ENCODE measurements at places on chromosomes 16 and 17. TPM values are rescaled to one million over a fixed set of nuclear protein-coding genes. Genes with fewer than 3 reads are reported as not detected.

- DNase-seq, result no peak
Measured at GRCh38 chr17:60352569-60352968, 39.4 kb downstream of the USP32 start.

- DNase-seq, result peak; percentile 19
Measured at GRCh38 chr17:36808180-36808661, 129.1 kb upstream of the LHX1 start.

DNA sequence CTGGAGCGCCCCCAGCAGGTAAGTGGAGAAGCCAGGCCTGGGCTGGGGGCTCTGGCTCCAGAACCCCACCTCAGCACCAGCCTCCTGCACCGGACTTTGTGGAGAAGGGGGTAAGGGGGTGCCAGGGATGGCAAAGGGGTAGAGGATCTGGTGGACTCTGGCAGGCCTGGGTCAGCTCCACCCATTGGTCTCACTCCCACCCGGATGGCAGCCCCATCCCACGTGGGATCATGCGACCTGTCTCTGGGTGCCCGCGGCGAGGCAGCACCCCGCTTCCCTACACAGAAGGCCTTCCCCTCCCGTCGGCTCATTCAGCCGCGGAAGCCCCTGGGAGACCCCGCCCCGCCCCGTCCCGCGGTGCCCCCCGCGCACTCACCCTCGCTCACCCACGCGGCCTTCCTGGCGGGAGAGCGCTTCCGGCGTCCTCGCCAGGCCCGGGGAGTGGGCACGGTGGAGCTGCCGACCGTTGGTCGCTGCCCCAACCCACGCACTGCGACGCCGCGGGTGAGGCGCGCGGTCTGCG lies 498 bp upstream of the PLEKHG4 start:
- DNase-seq, result no peak

DNA sequence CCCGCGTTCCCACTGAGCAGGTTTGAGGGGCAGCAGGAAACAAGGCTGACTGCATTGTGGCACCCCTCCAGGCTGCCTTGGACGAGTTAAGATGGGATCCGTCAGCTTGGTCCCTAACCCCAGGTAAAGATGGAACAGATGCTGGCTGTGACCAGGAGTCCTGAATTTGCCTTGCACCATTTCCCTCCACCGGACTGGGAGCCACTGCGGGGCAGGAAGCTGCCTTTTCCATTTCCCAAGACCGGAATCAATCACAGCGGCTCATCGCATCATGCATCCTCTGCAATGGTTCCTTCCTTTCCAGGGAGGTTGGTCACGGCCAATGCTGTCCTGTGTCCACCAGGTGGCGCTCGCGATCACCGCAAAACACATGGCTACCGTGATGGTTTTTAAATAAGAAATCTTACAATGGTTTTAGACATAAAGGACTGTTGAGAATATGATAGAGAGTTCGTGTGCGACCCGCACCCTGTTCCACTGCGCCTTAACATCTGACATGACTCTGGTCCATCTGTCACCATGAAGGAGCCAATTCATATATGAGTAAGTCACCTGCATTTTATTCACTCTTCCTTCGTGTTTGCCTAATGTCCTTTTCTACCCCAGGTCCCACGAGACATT lies 6.8 kb upstream of the MEAK7 start:
- DNase-seq, result peak; percentile 72

- no peak for DNase-seq
Measured at GRCh38 chr16:73840728-73841127, 455.9 kb upstream of the PSMD7 start.

DNA sequence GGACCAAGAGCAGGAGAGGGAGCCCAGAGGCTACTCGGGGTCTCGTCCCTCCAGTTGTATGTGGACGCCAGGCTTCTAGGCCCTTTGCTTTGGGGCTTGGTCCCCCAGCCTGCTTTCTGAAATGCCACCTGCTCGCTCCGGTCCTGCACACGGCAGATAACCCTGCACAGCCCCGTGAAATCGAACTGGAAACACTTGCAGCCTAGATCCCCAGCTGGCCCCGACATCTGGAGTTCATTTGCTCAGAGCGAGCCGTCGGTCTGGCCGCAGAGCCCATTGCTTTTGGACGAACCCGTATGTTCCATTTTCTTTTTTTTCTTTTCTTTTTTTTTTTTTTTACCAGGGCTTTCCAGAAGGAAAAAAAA lies 22.9 kb downstream of the C1QTNF1 start:
- DNase-seq, result no peak

DNA sequence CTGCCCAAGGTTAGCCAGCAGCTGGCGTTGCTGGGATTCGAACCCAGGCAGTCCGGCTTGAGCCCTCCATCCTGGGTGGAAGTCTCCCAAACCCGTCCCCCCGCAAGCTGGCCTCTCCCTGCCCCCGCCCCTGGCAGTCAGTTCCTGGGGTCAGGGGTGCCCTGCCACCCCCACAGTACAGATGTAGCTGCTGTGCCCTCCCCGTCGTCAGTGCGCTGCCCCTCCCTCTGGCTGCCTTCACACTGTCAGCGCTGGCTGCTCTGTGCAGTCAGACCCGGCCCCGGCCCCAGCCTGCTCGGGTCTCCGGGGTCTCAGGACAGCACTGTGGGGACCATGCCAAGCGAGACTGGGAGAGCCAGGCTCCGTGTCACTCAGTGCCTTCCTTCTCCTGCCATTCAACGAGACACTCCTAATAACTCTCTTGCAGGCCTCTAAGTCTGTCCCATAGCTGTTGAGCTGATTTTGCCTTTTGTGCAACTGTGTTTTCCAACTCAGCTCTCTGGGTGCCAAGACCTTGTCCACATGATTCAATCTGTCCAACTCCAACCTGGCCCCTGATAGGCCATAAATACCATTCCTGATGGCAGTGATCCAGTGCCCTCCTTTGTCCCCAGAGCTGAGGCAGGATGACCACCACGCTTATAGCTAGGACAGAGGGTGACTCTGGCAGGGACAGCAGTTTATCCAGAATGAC lies 55.5 kb upstream of the IL34 start:
- no peak for DNase-seq

DNA sequence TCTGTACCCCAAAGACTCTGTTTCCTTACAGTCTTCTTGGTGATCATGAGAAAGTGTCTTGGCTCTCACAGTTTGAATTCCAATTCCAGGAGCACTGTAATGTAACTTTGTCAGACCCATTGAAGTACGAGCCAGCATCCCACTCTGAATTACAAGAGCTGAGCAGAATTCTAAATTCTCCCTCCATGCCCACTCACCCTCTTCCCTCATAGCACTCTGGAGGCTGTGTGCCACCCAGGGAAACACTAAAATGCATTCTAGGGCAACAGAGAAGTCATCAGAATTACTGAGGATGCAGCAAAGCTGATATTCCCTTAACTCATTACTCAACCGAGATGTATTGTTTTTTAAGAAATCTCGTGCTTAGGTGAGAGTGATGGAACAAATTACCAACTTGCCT lies 154.1 kb downstream of the SHISA9 start:
- DNase-seq, result no peak

DNA sequence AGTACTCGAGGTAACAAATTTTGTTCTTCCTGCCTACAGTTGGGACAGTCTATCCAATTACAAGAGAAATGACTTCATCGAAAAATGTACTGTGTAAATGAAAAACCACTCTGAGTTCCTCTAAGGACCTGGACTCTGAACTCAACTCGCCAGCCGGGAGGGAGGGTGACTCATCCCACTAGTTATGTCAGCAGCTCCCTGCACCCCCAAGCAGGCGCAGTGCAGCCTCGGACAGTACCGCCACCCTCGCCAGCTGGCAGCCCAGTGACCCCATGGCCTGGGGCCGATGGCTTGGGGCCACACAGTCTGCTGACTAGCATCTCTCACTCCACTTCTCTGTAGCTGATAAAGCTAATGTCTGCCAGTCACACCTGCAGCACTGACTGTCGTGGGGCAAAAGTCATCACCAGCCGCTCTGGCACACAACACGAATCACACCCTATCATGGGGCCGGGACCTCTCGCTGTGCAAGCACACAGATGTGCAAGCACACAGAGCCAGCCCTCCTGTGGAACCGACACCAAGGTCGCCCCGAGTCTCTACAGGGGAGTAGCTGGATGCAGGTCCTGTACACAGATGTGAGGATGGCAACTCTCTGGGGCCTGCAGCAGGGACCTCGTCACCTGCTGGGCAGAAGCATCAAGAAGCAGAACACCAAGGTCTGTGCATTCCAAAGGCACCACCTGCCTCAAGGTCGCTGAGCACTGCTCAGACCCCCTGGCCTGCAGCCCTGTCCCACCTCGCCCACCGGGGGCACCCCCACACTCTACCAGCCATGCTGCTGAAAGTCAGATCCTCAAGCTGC lies 5.7 kb downstream of the CSNK1D start:
- peak; percentile 86 for DNase-seq

- DNase-seq, result no peak
Measured at GRCh38 chr17:46026166-46027047, 27.4 kb downstream of the STH start.

DNA sequence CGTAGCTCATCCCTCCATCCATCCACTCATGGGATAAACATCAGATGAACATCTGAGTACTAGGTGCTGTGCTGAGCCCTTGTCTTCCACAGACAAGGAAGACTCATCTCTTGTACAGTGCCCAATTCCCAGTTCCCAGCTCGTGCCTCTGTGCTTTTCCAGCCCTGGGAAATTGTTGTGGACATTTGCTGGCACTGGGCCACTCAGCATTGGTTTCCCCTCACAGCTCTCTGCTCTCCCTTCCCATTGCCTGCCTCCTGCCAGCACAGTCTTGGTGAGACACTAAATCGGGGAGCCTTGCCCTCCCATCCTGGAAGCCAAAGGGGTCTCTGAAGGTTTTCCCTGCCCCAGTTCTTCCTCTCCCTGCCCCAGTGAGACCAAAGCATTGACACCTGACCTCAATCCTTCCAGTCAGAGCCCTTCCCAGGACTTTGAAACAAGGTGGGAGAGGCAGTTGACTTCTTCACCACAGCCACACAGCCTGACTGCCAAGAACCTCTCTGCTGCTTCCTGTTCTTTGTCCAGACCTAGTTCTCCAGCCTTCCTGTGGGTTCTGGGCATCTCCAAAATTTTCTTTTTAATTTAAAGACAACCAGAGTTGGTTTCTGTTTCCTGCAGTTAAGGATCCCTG lies 50.2 kb downstream of the WSB1 start:
- no peak for DNase-seq

GRCh38 chr16:86303787-86304678 lies 206.3 kb upstream of the FOXF1 start:
- DNase-seq, result no peak

DNA sequence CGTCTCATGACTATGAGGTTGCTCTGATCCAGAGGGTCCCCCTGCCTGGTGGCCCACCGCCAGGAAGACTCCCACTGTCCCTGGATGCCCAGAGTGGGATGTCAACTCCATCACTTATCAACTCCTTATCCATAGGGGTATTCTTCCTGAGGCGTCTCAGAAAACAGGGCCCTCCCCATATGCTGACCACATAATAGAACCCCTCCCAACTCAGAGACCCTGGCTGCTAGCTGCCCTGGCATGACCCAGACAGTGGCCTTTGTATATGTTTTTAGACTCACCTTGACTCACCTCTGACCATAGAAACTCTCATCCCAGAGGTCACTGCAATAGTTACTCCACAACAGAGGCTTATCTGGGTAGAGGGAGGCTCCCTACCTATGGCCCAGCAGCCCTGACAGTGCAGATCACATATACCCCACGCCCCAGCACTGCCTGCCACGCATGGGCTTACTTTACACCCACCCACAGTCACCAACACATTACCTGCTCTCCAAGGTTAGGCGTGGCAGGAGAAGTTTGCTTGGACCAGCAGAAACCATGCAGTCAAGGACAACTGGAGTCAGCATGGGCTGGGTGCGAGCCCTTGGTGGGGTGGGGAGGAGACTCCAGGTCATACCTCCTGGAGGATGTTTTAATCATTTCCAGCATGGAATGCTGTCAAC lies 2.3 kb upstream of the G6PC1 start:
- no peak for DNase-seq

GRCh38 chr17:7589204-7589868 lies 558 bp downstream of the SOX15 start:
- peak; percentile 83 for DNase-seq

SMPD3 gene
- not detected for total RNA-seq

HSBP1 gene
- 17.7 TPM for total RNA-seq

KCNH6 gene
- total RNA-seq, result not detected

SRCAP gene
- 39.5 TPM for total RNA-seq

CD300C gene
- not detected for total RNA-seq

CMTM2 gene
- not detected for total RNA-seq

ZNF469 gene
- 0.13 TPM for total RNA-seq

SLC5A11 gene
- total RNA-seq, result not detected

COQ7 gene
- total RNA-seq, result 6.7 TPM

PRSS27 gene
- 1.5 TPM for total RNA-seq

CACNG3 gene
- not detected for total RNA-seq
